ENCODE measurements at places on chromosomes 13 and 19. TPM values are rescaled to one million over a fixed set of nuclear protein-coding genes. Genes with fewer than 3 reads are reported as not detected.

ZNF541 gene
- not detected for total RNA-seq

SIGLEC5 gene
- total RNA-seq = not detected

ZNF628 gene
- total RNA-seq = 29.9 TPM

MAST1 gene
- total RNA-seq = 1.7 TPM

KLK10 gene
- 171 TPM for total RNA-seq

ATP4B gene
- not detected for total RNA-seq

TTYH1 gene
- total RNA-seq = not detected

LRG1 gene
- total RNA-seq = 19.1 TPM

SHANK1 gene
- not detected for total RNA-seq

FAM124A gene
- total RNA-seq = not detected

EXOSC5 gene
- 108 TPM for total RNA-seq

All from HT-29 (cell line).